ENCODE measurements at places on chromosomes 16 and 17.

GRCh38 chr17:14699574-14700185 is 398.8 kb downstream of the HS3ST3B1 start:
- no peak for DNase-seq

DNA sequence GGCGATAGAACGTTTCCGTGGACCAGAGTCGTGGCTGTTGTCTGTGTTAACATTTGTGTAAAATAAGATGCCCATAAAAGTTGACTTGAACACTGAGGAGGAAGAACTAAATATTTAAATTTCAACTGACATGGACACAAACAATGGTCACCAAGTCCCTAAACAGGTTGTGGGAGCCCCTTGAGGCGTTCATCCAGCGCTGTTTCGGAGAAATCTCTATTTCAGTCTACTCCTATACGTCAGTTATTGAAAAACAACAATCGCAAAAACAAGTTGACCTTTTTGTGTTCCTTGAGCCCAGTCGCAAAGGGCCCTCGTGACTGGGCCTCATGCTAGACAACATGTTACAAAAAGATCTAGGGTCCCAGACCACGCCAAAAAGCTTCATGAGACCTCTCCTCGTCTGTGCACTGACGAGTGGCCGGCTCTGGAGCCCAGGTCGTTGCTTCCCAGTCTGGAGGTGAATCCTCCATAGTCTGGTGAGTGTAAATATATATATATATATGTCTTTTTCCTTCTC is 439 bp upstream of the TMEM231 start:
- DNase-seq = no peak

- DNase-seq = no peak
Measured at GRCh38 chr17:40369923-40370322, 5.4 kb upstream of the GJD3 start.

DNA sequence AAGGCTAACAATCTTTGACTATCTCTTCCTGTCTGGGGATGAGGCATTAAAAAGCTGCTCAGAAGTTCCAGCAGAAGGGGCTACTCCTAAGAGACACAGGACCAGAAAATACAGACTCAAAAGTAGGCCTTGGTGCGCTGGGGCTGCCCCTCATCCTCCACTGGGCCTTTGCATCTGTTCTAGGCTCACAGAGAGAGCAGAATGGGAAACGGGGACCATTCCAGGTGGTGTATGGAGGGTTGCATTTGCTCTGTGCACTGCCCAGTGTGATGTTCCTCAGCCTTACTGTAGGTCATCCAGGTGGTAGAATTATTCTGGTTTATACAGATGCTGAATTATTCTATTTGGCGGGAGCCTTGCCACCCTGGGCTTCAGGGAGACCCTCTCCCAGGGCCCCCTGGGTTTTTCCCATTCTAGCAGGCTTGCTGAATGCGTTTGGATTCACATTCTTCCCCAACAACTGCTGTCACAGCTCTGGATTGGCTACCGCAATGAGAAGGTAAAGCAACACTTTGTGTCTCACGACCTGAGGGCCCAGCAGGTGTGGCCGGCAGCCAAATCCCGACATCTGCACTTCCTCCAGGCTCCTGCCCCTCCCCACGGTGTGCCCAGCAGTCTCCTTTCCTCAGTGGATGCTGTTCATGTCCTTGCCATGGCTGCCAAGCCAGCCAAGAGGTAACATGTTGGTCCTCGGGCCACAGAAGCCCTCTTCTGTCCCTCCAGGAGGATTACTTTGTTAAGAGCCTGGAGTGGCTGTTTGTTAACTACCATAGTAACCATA is 25.0 kb upstream of the ZNHIT3 start:
- no peak for DNase-seq

- DNase-seq = no peak
Measured at GRCh38 chr16:84047626-84048025, 5.0 kb upstream of the SLC38A8 start.

DNA sequence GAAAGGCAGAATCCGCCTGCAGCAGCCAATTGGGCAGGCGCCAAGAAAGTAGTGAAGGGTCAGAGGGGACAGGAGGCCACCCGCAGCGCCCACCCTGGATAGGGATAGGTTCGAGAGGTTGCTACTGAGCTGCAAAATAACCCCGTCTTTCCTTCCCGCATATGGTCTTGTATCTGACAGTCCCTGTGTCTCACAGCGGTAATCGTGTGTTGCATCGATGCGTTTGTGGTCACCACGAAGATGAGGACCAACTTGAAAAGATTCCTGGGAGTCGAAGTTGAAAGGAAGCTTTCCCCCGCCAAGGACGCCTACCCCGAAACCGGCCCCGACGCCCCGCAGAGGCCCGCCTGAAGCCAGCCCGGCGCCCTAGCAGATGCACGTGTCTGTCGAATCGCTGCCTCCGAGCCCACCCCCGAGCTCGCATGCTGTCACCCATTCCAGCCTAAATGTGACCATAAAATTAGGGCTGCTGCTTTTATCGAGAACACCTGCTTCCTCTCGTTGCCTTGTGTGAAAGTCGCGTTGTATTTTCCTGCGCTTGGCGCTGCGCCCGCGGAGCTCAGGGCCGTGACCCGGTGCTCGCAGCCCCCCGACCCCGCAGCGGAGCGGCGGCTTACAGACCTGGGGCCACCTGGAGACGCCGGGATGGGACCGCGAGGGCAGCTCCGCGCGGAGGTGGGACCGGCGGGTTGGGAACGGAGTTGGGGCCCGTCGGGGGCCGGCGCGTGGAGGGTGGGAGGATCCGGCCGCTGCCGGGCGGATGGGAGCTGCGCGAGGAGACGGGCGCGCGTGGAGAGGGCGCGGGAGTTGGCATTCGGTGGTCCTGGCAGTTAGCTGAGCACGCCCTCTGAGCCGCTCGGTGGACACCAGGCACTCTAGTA is at the start of gene CMTM2:
Gene CMTM2 (plus strand): TSS at position 813 of the 881 bp plus-strand sequence. CDS start 145 bp downstream, outside the sequence.
- DNase-seq = no peak

All from brain pericyte (primary cell).